ENCODE measurements at places on chromosomes 7 and 10.

GRCh38 chr7:69656890-69657289, 58.6 kb downstream of the AUTS2 start:
- no peak for DNase-seq

- DNase-seq = no peak
Measured at GRCh38 chr7:7220821-7221220, 38.5 kb downstream of the C1GALT1 start.

GRCh38 chr7:4792537-4793126, 17.2 kb downstream of the AP5Z1 start:
- no peak for DNase-seq

DNA sequence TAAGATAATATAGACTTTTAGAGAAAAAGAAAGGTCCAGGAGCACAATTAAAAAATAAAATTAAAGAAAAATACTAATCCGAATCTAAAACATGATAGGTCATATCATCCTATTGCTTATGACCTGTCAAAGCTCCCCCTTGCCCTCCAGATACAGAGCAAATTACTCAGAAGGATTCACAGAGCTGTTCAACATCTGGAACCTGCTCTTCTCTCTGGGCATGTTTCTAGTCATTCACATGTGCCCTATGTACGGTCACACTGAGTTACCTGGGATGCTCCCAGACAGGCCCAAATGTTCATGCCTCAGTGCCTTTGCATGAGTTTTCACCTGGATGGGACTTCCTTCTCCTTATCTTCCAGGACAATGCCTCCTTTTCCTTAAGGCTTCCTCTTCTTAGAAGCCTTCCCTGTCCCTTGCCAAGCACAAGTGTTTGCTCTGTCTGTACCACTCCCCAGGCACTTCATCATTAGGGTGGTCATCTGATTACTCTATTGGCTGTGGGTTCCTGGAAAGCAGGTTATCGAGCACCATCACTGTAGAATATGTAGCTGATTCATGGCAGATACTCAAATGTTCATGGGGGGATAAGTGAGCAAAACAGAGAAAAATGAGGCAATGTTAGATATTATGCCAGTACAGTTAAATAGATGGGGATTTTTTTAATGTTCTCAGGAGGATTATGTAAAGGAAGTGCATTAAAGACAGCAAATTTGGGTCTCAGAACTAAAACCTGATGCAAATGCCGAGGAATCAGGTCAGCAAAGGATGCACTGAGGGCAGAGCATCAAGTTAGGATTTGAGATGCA, 12.0 kb upstream of the AOAH start:
- DNase-seq = no peak

- no peak for DNase-seq
Measured at GRCh38 chr7:27174874-27175625, 930 bp upstream of the HOXA10 start.

DNA sequence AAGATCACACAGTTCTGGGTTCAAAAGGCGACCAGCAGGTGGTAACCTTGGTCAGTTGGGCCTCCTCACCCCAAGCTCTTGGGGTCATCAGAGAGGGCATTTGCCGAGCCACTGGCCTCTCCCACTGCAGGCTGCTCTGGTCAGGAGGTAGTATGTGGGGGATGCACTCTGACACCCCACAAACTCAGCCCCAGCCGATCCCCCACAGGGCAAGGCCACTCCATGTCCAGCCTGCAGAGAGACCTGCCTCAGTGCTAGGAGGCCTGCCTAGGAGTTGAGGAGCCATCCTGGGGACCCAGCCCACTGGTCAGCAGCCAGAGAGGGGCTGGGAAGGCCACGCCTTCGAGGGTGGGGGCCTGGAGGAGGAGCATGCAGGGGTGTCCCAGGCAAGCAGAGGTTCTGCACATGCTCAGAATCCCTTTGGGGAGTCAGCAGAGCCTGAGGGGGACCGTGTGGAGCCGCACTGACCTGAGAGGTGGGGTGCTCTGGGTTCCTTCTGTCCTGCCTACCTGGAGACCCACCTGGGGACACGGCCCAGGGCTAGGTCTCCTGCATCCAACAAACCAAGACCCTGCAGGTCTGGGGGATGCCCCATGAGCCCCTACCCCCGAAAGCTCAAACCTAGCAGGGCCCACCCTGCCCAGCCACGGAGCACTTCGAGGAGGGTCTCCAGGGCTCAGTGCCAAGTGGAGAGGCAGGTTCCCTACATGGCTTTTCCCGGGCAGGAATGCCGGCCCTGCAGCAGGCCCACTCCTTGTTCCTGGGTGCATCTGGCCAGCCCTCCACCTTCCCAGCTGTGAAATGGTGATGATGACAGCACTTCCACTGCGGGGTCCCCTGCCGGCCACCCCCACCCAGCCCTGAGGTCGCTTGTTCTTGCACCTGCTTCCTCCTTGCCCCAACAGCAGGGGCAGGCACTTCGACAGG, 58.5 kb downstream of the RASGEF1A start:
- no peak for DNase-seq

Data from OCI-M1 (cell line).